ENCODE measurements at places on chromosomes 5 and 9.

DNA sequence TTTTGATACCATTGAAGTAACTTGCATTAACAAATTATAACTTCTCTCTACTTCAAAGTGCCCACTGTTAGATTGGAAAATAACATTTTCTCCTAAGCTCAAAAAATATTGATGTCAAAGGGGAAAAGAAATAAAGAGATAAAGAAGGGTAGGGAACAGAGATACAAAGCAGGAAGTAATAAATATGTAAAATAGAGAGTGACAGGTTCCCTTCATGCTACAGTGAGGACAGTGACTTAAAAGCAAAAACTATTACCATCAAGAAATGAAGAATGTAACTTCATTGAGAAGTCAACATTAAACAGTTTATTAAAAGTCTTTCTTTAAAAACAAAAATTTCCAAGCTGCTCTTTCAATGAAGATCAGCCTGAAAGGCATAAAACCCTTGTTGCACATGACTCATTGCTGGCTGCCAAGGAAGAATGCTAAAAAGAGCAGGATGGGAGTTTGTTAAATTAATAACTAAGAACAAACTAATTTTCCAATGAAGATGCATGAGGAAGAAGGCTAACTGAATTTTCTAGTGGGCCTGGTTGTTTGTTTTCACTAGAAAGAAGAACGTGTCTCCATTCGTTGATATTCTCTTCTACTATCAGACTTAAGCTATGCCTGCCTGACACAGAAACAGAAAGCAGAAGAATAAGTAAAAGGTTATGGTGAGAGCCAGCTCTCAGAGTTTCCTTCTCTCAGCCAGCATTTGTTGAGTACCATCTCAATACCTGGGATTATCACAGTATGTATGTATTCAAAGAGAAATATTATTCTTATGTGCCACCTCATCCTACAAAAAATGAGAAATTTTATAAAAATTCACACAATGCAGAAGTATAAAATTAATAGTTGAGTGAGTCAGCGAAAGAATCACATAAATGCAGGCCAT is 197.8 kb upstream of the NREP start:
- no peak for DNase-seq

DNA sequence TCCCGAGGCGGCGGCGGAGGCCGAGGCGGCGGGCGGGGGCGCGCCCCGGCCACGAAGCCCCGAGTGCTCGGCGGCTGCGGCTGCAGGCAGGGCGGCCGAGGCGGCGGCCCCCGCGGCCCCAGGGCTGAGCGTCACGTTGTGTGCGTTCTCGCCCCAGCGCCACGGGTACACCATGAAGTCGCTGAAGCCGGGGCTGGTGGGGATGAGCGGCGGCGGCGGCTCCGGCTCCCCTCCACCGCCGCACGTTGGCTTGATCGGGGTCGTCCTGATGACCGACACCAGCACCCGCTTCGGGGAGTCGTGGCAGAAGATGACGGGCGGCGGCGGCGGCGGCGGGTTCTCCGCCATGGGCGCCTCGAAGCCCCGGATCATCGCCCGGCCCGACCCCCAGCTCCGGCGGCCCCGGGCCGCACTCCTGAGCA is 498 bp downstream of the ZNF367 start:
- DNase-seq: no peak

- DNase-seq: no peak
These were observed 67.6 kb downstream of the LMX1B start for GRCh38 chr9:126681336-126681735.

DNA sequence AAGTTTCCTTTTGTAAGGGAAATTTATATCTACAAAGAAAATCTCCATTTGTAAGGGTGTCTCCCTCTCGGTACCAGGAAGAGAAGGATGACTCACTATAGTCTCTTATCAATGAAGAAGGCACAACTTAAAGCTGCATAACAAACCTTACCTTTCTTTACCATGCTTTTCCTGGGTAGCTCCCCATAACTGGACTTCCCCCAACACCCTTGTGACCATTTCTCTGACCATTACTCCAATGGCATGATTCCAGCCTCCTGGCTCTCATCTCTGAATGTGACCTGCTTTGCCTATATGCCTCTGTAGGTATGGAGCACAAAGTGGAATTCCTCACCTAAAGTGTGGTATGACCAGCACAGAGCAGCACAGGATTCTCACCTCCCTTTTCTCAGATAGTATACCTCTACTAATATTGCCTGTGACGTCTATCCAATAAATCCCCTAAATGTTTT is 62.8 kb downstream of the GNA14 start:
- DNase-seq: no peak

DNA sequence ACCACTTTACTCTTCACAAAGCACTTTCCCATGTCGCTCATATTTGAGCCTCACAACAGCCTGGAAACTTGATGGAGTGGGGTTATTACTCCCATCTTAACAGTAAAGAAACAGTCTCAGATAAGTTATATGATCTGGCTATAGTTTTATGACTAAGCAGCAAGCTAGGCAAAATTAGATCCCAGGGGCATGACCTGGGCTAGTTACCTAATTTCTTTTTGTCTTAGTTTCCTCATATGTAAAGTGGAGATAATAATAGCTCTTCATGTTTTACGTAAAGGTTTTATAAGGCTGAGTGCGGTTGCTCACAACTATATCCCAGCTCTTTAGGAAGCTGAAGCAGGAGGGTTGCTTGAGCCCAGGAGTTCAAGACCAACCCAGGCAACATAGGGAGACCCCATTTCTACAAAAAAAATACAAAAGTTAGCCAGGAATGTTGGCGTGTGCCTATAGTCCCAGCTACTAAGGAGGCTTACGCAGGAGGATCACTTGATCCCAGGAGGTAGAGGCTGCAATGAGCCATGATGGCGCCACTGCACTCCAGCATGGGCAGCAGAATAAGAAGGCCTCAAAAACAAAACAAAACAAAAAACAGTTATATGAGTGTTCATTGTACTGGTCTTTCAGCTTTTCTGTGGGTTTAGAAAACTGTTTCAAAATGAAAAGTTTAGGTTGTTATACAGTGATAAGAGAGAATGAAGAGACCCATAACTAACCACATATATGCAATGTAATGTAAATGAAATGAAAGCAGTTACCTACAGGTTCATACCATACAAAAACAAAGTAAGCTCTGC is 6.5 kb upstream of the PLIN2 start:
- DNase-seq: no peak

GRCh38 chr9:91101611-91102168 is 260.0 kb downstream of the AUH start:
- no peak for DNase-seq

GRCh38 chr5:72459089-72459661 is 48.0 kb downstream of the ZNF366 start:
- no peak for DNase-seq

- DNase-seq: no peak
These were observed 14.6 kb downstream of the FOXD1 start for GRCh38 chr5:73433982-73434342.

DNA sequence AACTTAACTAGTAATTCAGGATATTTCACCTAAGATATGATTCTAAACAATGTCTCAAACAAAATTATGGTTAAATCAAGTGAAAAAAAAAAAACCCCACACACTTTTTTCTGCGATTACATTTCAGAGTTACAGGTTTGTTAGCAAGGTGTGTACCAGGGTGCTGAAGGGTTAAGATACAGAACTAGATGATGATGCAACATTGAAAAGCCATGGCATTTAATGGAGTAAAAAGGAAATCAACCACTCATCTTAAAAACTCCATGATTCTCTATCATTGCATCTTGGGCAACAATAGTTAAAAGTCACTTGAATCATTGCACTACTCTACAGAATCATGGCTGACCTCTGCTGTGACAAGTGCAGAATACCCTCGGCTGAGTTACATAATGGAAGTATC is 270.3 kb upstream of the EFNA5 start:
- DNase-seq: no peak

DNA sequence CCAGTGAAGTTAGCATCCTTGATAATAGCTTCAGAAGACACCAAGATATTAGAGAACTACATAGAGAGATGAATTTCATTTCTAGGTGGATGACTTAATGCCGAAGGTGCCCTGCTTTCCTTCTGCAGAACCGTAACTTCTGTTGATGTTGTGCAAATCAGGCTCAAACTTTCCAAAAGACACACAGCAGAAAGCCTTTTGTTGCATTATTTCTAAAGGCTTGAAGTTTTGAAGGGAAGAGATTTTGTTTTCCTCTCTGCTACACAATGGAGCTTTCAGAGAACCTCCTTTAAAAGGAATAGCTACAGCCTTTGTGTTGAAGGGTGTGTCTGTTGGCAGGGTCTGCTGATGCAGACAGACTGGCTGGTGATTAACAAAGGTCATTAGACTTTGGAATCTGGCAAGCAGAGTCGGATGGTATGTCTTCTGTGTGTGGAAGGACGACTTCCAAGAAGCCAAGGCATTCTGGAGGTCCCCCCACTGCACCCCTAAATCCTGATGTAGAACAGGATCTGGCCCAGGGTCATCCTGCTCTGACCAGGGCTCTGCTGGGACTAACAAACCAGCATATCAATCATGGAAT is 57.8 kb downstream of the ZNF462 start:
- DNase-seq: no peak

DNA sequence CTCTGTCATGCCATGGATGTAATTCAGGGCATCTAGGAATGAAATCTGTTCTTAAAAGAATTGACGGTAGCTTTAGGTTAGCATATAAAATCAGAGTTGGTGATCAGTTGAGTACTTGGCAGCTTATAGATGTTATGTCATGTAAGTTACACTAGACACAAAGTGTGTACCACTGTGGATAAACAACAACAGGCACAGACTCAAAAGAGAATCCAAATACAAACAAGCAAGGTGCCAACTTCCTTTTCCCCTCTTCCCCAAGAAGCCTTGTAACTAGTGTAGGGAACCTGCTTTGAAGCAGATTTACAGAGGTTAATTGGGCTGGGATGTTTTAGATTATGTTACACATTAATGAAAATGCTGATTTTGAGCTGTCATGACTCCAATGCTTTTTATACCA is 167.2 kb downstream of the PBX3 start:
- no peak for DNase-seq

DNA sequence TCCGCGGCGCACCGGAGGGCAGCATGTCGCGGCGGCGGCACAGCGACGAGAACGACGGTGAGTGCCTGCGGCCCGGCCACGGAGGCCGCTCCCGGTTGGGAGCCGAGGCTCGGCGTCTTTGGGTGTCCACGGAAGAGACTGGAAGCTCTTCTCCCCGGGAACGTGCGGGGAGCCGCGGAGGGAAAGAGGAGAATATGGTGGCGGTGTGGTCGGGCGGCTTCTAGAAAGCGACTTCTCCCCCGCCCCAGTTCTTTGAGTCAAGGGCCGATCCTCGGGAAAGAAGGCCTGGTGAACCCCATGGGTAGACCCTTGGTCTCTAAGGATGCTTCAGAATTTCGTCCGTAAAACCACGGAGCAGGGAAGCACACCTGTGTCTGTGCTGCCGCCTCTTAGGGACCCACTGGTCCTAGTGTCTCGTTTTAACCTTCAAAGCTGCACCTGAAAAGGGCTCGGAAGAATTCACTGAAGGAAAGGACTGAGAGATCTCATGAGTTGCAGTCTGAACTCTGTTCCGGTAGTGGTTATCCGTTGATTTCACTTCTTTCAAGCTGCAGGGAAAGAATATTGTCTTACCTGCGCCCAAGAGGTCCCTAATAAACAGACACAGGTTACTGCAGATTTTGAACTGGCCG is 354 bp downstream of the NCBP1 start:
- DNase-seq: no peak

DNA sequence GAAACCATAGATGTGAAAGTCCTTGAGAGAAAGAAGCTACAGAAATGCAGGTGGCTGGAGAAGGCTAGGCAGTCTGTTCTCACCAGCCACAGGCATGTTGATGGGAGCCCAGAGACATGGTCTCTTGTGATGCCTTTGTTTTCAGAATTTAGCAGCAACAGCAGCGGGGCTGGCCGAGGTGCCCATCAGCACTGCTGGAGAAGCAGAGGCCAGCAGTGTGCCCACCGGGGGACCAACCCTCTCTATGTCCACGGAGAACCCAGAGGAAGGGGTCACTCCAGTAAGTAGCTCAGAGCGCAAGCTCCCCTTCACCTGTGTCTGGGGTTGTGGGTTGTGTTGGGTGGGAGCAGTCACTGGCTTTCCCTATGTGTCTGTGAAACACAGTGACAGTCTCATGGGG is 59.6 kb downstream of the COL15A1 start:
- DNase-seq: no peak

DNA sequence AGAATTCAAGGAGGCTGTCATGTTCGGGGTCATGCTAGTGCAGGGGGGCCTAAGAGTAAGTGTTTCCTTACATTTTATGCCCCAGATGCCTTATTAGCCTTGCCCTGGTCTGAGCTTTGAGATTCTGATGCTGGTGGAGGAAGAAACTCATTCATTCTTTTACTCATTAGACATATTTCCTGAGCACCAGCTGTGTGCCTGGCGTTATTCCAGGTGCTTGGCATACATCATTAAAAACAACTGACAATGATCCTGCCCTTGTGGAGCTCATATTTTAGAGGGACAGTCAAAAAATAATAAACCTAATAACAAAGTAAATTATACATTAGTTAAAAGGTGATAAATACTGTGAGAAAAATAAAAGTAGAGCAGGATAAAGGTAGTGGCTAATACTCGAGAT is 138.9 kb upstream of the SGCD start:
- no peak for DNase-seq

- DNase-seq: no peak
These were observed 124.5 kb upstream of the PRLR start for GRCh38 chr5:35354751-35355150.

DNA sequence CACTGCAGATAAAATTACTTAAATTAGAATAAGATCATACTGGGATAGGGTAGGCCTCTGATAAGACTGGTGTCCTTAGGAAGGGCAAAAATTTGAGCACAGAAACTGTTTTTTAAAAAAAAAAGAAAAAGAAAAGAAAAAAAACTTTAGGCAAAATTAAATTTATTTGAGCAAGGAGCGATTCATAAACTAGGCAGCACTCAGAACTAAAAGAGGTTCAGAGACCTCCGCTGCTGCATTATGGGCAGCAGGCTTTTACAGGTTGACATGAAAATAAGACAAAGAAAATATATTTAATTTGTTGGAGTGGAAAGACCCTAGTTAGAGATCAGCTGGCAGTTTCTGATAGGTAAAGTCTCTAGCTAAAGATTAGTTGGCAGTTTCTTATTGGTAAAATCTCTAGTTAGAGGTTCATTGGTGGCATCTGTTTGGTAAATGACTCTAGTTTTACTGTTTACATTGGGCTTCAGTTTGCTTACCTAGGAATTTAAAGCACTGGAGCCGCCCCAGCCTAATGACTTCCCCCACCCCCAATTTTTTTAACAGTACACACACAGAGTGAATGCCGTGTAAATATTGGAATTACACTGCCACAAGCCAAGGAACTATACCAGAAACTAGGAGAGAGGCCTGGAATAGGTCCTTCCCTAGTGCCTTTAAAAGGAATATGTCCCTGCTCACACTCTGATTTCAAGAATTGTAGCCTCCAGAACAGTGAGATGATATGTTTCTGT is 4.5 kb upstream of the PLPP6 start:
- DNase-seq: no peak

GRCh38 chr9:94802251-94802650 is 75.8 kb downstream of the AOPEP start:
- DNase-seq: no peak
